SIG-M5 (cell line): ENCODE measurements at places on chromosomes 1 and 21.

- DNase-seq, result no peak
These were observed 163.8 kb downstream of the COL24A1 start for GRCh38 chr1:85992791-85993190.

- DNase-seq, result no peak
These were observed 535 bp downstream of the SETD4 start for GRCh38 chr21:36059823-36060158.

DNA sequence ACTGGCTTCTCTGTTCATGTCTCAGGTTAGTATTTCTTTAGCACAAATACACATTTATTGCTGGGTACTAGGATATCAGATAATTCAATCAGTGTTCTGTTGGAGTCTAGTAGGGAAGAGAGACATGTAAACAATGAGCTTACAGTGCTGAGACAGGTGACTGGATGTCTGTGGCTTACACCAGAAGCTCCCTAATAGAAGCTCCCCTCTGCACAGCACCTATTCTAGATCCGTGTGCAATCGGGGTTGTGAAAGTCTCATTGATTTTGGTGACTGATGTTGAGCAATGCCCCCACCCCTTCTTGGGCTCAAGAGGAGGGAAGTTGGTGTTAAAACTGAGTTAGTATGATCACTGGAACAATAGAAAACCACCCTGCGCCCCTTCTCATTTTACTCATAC is 279.2 kb downstream of the RPS6KC1 start:
- DNase-seq, result peak; percentile 29

DNA sequence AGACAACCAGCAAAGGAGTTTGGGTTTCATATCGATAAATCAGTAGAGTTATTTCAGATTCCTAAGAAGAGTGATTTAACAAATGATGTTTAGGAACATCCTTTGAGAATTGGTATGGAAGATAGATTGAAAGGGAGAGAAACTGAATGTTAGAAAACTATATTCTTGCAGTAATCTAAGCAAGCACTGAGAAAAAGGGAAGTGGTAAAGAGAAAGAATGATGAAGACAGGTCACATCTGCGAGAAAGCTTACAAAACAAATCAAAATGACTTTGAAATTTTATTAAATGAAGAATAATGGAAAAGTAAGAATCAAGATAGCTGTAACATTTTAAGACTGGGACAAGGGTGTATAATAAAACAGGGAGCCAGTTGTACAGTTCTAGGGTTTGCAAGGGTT is 177.0 kb downstream of the HS2ST1 start:
- no peak for DNase-seq

DNA sequence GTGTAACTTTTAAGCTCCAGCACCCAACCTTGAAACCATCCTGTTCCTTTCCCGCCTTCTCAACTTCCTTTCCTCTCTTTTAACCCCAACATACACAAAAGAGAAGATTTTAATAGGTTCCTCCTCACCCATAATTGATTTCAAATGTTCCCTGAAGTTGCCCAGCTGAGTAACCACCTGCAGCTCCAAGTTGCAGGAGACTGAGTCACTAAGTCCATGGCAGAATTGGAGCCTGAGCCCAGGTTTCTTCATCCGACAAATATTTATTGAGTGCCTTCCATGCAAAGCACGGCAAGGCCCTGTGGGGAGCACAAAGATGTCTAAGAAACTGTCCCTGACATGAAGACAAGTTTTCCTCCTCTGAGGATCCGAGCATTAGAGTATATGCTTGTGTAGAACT is 97.7 kb downstream of the PAPPA2 start:
- no peak for DNase-seq

- no peak for DNase-seq
These were observed 409 bp upstream of the HOOK1 start for GRCh38 chr1:59814180-59814900.

DNA sequence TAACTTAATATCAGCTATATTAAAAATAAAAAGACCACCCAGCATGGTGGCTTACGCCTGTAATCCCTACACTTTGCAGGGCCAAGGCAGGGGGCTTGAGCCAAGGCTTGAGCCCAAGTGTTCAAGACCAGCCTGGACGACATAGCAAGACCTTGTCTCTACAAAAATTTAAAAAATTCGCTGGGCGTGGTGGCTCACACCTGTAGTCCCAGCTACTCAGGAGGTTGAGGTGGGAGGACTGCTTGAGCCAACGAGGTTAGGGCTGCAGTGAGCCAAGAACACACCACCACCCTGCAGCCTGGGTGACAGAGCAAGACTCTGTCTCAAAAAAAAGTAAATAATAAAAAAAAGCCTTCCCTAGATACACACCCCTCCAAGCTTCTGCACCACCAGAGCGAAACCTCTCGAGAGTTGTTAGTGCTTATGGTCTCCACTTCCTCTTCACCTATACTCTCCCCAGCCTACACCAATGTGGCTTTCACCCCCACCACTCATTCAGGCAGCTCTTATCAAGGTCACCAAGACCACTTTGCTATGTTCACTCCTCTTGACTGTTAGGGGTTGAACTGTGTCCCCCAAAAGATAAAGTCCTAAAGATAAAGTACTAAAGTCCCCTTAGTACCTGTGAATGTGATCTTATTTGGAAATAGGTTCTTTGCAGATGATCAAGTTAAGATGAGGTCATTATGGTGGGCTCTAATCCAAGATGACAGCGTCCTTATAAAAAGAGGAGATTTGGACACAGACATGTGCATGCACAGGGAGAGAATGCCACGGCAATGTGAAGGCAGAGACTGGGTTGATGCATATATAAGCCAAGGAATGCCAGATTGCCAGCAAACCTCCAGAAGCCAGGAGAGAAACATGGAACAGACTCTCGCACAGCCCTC is 6.8 kb upstream of the PPP1R15B start:
- no peak for DNase-seq

GRCh38 chr1:93056649-93057048 is 22.4 kb upstream of the MTF2 start:
- no peak for DNase-seq
